Left renal cortex interstitium (tissue), 4 donors: ENCODE measurements at places on chromosomes 12 and 14. TPM values are rescaled to one million over a fixed set of nuclear protein-coding genes. Genes with fewer than 3 reads are reported as not detected.

POTEG gene
- not detected for polyA plus RNA-seq

NUDT14 gene
- polyA plus RNA-seq = 21.5 TPM

IFI27 gene
- polyA plus RNA-seq = 5.6 TPM

- DNase-seq = no peak
Measured at GRCh38 chr12:68206446-68206845, 19.2 kb downstream of the IL26 start.

IL31 gene
- polyA plus RNA-seq = not detected

DNA sequence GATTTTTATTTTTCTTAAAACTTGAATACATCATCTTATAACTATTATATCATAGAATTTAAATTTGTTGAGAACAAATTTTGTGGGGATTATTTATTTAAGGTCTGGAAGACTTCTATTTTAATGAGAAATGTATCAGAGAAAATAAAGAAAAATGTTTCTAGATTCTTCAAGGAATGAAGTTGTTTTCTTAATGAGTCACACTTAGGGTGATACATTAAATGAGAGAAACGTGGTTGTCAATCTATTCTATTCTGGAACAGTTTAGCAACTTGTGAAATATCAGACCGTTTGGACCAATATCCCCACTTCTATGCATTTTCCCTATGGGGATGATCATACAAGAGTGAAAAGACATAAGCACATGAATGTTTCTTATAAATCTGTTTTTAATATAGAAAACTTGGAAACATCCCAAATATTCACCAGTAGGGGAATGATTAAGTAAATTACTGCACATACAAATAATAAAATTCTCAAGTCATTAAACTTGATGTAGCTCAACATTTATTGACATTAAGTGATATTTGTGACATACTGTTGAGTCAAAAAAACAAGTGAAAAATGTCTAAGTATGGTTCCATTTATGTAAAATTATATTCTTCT is 88.5 kb downstream of the E2F7 start:
- DNase-seq = no peak
